ENCODE measurements at places on chromosomes 4 and X. TPM values are rescaled to one million over a fixed set of nuclear protein-coding genes. Genes with fewer than 3 reads are reported as not detected.

The UFSP2 gene
- polyA plus RNA-seq = 11.0 TPM

The CCKAR gene
- polyA plus RNA-seq = not detected

The LRRC66 gene
- polyA plus RNA-seq = 0.13 TPM

The GLRA2 gene
- polyA plus RNA-seq = not detected

The UGT2A1 gene
- polyA plus RNA-seq = not detected

The LRBA gene
- polyA plus RNA-seq = 11.6 TPM

The CHRDL1 gene
- 1.7 TPM for polyA plus RNA-seq

The FATE1 gene
- not detected for polyA plus RNA-seq

The SLIT2 gene
- 1.6 TPM for polyA plus RNA-seq

The TLR2 gene
- polyA plus RNA-seq = 19.7 TPM

The CLGN gene
- polyA plus RNA-seq = 0.27 TPM

The RNF150 gene
- 1.9 TPM for polyA plus RNA-seq

The STATH gene
- not detected for polyA plus RNA-seq

The TBC1D9 gene
- 11.6 TPM for polyA plus RNA-seq

The LGI2 gene
- 1.2 TPM for polyA plus RNA-seq

The POU3F4 gene
- polyA plus RNA-seq = not detected

- DNase-seq = no peak
Observed at GRCh38 chrX:130715299-130715698, 187.7 kb downstream of the ENOX2 start.

GRCh38 chr4:107586371-107586770 lies 133.7 kb downstream of the PAPSS1 start:
- DNase-seq = no peak

GRCh38 chrX:15973946-15974345 lies 119.3 kb upstream of the AP1S2 start:
- DNase-seq = no peak

DNA sequence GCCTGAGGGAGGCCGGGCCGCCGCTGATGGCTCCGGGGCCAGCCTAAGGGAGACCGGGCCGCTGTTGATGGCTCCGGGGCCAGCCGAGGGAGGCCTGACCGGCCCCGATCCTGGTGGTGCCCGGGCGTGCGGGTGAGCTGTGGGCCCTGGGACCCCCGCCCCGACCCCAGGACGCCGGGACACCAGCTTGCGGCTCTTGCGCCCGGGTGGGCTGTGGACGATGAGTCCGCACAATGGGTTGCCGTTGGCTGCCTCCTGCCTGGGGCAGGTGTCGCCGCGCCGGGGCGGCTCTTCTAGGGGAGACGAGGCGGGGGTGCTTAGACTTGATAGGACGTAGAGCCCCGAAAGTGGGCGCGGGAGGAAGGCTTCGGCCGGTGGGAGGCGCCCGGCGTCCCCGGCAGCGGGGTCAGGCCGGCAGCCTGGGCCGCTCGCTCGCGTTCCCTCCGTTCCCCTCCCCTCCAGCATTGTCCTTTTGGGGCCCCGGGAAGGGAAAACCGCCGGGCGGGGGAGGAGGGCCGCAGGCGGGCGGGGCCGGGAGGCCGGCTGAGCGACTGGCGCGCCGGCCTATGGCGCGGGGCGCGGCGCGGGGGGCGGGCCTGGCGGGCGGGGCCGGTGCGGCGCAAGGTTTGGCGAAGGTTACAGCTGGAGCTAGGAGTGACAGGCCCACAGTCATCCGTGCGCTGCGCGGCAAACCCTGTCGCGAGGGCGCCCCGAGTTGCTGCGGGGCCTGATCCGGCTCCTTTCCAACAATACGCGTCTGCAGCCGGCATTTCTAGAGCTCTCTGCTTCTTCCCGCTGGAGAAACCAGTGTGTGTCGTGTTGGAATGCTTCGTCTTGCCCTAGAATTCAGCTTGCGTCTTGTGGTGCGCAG lies 819 bp downstream of the KIAA0232 start:
- DNase-seq = peak; percentile 97

DNA sequence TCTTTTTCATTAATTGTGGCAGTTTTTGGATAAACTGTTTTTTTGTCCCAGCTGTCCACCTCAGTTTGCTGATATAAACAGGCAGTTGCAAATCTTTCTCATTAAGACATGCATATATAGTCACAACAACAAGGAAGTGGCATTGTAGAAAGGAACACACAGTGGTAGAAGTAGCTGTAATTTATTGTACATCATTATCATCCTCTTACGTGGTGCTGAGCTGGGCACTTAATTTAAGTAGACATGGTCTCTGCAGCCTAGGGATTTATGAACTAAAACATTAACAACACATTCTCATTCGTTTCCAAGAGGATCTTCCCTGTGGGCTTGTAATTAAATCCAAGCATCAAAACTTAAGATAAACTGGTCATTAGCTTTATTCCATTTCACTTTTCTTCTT lies 500.2 kb downstream of the INPP4B start:
- DNase-seq = no peak

DNA sequence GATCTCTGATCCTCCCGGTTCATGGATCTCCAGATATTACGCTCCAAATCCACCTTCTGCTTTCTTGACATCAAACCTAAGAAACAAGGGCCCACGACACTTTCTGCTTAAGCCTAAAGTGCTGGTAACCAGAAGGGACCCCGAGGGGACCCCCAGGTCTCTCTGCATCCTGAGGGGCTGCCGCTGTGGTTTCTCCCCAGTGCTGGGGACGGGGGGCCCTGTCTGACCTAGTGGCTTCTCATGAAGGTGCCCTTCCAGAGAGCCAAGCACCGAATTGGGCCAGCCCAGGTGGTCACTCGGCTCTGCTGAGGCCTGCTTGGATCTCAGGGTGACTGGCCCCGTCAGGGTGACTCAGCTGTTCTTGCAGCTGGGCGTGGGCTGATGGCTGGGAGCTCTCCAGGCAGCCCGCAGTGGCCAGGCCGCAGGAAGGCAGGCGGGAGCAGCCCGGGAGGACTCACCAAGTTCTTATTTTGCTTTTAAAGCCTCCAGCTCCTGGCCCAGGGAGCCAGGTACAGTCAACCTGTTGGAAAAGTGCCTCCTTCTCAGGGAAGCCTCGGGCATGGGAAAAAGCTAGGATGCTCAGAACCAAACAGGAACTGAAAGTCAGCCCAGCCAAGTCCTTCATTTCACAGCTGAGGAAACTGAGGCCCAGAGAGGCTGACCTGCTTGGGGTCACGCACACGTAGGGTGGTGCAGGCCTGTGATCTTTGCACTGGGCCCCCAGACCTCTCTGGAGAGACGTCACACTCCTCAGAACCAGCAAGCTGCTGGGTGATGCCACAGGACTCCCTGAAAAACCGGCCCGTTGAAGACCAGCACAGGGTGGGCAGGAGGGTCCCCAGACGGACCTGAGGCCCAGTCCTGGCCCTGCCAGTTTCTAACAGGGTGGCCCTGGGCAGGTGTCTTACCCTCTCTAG lies 16.7 kb downstream of the BLOC1S4 start:
- no peak for DNase-seq

GRCh38 chrX:143664302-143664701 lies 28.4 kb upstream of the SLITRK4 start:
- DNase-seq = no peak

DNA sequence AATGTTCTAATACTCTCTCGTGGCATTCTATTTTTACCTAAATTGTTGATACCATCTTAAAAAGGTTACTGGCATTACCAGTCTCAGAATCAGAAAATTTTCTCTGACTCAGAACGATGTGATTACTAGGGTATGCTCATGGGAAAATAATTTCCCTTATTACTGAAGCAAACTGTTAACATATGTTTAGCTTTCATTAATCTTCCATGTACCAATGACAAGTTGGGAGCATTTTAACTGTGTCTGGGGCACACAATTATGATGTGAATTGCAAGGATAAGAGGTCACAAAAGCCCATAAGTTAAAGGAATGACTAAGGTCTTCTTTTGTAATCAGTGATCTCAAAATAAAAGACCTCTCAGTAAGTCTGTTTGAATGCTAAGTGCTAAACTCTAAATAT lies 1254.6 kb downstream of the PCDH18 start:
- no peak for DNase-seq

- DNase-seq = no peak
Observed at GRCh38 chr4:150283689-150284088, 205.4 kb downstream of the DCLK2 start.

DNA sequence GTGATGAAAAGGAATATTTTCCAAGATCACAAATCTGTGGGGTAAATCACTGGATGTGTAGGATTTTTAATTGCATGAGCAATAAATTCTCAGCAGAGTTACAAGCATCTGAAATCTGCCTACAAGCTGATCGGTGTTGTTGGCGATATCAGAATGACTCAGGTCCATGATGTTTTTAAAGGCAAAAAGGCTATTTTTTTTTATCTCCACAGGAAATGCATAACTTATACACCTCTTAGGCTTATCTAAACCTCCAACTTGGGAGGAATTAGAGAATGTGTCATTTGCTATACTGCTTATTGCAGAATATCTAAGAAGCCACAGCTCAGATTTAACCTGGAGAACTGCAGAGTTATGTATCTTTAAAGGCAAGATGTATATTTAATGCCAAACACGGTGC lies 61.6 kb downstream of the KIT start:
- no peak for DNase-seq

- DNase-seq = no peak
Observed at GRCh38 chr4:89497517-89498308, 190.1 kb upstream of the GPRIN3 start.

DNA sequence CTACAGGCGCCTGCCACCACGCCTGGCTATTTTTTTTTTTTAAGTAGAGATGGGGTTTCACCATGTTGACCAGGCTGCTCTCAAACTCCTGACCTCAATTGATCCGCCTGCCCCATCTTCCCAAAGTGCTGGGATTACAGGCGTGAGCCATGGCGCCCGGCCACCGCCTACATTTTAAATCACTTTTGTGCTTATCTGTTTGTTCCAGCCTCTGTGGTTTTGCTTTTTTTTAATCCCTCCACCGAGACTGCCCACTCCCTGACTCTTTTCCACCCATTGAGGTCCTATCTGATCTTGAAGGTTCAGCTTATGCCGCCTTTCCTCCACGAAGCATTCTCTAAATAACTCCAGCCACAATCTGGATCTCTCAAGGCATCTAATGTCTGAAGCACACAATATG lies 73.5 kb downstream of the CHRDL1 start:
- no peak for DNase-seq

DNA sequence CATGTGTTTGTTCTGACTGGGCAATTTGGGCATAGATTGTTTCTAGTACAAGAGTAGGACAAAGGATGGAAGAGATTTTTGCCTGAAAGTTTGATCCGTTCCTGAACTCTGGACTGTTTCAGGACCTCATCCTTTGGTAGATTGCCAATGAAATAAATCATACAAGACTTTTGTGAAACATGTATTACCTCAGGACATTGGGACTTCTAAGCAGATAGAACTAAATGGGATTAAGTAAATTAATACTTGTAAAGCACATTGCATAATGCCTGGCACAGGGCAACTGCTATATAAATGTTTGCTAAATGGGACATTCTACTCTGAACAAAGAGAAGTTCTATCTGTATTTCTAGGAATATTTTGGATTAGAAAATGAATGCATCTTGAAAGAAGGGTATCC lies 164.8 kb upstream of the RPS6KA3 start:
- no peak for DNase-seq

GRCh38 chrX:30610026-30610425 lies 32.5 kb upstream of the TASL start:
- no peak for DNase-seq

DNA sequence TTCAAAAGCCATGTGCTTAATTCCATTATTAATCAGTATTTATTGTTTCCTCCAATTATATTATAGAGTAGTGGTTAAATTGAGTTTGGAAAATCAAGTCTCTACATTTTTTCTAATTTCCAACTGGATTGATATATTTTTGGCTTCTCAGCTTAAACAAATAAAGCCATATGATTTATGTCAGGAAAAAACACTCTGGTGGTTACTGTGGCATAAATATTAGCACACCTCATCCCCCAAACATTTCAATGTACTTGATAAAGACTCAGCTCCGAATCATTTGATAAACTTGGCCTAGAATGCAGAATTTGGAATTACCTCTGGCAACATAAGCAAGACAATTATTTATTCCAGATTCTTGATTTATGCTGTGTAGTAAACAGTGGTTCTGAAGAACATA lies 2313.8 kb downstream of the ARAP2 start:
- DNase-seq = no peak

- DNase-seq = no peak
Observed at GRCh38 chr4:184706453-184706852, 27.4 kb downstream of the CENPU start.

DNA sequence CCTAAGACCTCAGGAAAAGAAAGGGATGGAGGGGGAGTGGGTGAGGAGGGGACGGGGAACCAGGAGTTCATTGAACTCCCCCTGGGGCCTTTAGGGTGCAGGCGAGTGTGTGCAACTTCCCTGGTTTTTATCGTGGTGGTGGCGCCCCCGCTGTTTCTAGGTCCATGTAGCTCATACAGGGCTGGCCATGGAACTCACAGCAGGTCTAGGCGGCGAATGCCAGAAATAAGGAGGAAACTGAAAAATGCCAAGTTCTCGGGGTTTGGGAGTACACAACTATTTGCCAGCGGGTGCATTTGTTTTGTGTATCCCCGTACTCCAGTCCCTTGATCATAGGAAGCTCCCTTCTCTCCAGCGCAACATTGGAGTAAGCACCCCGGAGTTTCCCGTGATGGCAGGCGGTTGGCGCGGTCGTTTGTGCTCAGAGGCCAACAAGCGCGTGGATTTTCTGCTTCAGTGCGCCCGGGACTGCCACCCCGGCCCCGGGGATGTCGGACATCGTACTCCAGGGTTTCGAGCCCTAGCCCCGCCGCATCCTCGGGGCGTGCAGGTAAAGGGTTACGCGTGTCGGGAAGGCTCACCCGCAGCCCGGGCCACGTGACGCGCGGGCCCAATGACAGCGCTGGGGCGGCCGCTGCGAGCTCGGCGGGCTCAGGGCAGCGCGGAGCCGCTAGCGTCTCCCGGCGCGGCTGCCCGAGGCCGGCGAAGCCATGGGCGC lies 208.9 kb downstream of the NWD2 start:
- DNase-seq = peak; percentile 86

- DNase-seq = no peak
Observed at GRCh38 chr4:118823471-118823870, 12.5 kb downstream of the SEC24D start.

- no peak for DNase-seq
Observed at GRCh38 chrX:131828482-131828881, 194.6 kb upstream of the STK26 start.

DNA sequence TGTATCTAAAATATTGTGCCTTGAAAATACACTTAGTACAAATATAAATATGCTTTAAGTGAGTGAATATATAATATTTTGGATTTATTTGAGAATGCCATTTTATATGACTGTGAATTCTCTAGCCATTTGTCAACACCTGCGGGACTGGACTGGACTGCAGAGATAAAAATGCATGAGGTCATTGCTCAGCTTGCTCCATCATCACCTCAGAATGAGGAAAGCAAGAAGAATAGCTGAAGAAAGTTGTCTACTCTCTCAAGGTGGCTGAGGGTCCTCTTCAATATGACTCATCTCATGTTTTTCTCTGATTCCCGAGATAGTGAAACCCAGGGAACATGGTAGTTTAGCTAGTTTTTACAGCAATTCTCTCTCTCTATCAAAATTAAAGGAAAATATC lies 732.5 kb upstream of the AGA start:
- no peak for DNase-seq

- DNase-seq = no peak
Observed at GRCh38 chr4:46249106-46249505, 125.3 kb upstream of the GABRG1 start.

- DNase-seq = no peak
Observed at GRCh38 chrX:107600366-107600765, 27.9 kb upstream of the PRPS1 start.

GRCh38 chrX:57640674-57641016 lies 39.4 kb downstream of the NLRP2B start:
- no peak for DNase-seq

GRCh38 chr4:98568941-98569663 lies 89.3 kb downstream of the TSPAN5 start:
- no peak for DNase-seq

- DNase-seq = no peak
Observed at GRCh38 chr4:80140194-80140593, 57.1 kb upstream of the PRDM8 start.
